ENCODE measurements at places on chromosomes 2 and 18.

GRCh38 chr2:208366215-208367127 lies 40.1 kb upstream of the PTH2R start:
- DNase-seq: no peak

- DNase-seq: no peak
Observed at GRCh38 chr2:105383432-105384166, 15.3 kb downstream of the FHL2 start.

DNA sequence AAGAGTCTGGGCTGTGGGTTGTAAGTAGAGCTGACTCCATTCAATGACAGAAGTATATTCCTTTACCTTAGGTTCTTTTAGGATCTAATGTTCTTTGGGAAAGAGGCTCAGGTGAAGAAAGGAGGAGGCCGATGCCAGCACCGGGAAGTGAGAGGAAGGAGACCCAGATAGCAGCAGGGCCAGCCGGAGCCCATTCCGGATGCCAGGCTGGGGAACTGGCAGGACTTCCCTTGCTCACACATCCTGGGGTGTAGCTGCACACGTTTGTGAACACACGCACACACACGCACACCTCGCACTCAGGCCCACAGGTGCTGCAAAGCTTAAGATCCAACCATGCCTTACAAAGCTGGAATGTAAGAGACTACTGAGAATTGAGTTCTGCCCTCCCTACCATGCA lies 95.8 kb upstream of the SMAD2 start:
- no peak for DNase-seq

GRCh38 chr2:131050896-131051295 lies 42.4 kb downstream of the FAM168B start:
- no peak for DNase-seq

DNA sequence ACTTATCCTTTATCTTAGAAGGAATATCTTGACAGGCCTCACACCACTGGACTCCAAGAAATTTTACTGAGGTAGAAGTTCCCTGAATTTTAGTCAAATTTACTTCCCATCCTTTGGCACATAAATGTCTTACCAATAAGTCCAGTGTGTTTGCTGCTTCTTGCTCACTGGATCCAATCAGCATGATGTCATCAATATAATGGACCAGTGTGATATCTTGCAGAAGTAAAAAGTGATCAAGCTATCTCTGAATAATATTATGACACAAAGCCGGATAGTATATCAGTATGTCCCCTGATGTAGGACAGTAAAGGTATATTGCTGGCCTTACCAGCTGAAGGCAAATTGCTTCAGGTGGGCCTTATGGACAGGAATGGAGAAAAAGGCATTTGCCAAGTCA lies 6.9 kb upstream of the GYPC start:
- DNase-seq: no peak

GRCh38 chr2:134446383-134447017 lies 192.6 kb downstream of the MGAT5 start:
- no peak for DNase-seq

DNA sequence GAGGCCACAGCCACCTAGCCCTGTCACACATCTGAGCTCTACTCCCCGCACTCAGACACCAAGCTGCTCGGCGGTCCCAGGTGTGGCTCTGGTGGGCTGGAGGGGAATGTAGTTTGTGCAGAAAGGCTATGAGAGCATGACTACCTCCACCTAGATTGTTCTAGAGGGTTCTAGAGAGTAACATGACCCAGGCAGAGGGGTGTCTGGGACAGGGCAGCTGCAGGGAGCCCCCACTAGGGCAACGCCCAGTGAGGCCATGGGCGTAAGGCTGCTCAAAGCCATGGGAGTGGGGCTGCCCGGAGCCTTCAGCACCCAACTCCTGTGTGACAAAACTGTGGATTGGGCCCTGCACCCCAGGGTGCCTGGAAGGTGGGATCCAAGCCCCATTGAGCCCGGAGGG lies 511.4 kb upstream of the MYT1L start:
- no peak for DNase-seq

DNA sequence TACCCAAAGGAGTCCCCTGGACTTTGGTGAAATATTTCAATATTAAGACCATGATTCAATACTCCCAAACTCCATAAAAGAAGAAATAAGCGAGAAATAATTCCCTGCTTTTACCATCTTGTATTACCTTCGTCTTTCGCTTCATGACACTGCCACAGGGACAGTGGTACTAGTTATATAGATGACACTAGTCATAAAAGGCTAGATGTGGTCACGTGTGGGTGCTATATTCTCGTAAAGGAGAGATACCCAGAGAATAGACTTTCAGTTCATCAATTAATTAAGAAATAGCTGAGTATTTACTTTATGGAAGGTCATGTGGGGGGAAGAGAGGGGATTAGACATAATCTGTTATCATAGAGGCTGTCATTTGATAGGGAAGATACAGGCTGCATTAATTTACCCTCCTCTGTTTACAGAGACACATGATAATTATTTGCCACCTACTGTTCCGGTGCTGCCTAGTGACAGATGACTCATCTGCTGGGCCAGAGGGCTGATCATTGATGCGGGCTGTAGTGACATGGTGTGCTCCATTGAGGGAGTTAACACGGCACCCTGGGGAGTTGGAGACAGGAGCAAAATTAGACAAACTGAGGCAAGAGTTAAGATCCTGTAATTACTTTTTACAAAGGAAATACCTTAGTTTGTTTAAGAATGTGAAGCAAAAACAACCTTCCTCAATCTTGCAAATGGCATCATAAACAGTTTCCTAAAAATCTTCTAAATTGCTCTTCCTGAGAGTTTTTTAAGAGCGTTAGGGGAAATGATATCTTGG lies 78.2 kb upstream of the ITGB6 start:
- DNase-seq: no peak

DNA sequence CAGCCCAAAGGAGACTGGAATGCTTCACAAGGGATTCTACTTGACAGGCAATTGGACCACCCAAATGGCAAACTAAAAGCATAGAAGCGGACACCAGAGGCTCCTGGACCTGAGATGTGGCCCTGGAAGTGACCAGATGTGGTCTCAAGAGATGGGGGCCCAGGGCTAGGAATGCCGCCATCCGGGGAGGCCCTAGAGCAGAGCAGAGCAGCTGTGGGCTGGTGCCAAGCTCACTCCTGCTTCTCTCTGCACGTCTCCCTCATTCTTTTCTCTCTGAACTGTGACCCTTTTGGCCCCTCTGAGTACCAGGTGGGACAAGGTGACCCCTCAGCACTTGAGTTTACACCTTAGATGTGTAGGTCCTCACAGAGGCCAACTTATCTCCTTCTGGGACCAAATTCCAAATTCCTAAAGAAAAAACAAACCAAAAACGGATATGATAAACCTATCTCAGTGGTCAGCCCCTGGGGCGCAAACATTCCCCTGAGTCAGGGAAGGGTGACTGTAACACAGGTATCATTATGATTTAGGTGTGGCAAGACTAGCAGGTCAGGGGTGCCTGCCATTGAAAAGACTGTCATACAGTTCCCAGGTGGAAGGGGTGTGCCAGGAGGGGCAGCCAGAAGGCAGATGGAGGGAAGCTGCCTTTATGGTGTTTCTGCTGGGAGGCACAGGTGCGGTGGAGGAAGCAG lies 6.5 kb upstream of the IL1R2 start:
- no peak for DNase-seq

GRCh38 chr2:192333642-192334041 lies 138.9 kb upstream of the TMEFF2 start:
- no peak for DNase-seq

- no peak for DNase-seq
Observed at GRCh38 chr2:187003611-187004010, 154.6 kb upstream of the ZSWIM2 start.

GRCh38 chr18:62506495-62507143 lies 16.2 kb upstream of the ZCCHC2 start:
- DNase-seq: no peak

DNA sequence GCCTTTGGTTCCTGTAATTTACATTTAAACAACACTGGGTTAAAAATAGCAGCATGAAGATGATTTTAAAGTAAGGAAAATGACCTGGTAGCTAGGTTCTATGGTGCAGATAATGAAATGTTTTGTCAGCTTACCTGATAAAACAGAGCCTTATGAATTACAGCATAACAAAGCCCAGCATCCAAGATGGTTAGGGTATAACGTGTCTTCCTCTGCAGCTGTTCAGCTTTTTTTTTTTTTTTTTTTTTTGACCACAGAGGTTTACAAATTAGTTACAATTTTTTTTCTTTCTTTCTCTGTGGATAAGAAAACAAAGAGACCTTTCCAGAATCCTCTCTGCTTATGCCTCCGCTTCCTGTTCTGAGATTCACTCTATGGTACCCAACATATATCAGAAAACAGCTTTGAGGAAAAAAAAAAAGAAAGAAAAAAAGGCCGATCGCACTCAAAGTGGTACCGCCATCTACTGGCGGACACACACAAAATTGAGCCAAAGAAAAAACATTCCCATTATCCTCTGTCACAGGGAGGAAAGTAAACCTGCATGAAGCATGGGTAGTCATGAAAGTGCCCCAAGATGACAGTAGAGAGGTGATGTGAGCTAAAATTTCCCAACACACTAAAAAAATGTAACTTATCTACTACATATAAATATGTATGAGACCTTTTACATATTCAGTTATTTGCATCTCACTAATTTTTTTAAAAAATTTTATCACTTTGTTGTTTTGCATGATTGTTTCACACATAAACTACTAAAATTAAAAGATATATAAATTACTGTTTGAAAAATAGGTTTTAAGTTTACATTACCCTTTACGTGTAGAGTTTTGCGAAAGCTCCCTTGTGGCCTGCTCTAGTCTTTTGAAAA lies at the start of gene SCN3A:
SCN3A (minus strand) TSS at position 362 of the 871 bp plus-strand sequence. CDS start 27,656 bp downstream, outside the sequence.
- DNase-seq: no peak

- no peak for DNase-seq
Observed at GRCh38 chr18:23793985-23794867, 105.0 kb downstream of the LAMA3 start.

- DNase-seq: no peak
Observed at GRCh38 chr18:46821856-46822711, 65.2 kb upstream of the ST8SIA5 start.

DNA sequence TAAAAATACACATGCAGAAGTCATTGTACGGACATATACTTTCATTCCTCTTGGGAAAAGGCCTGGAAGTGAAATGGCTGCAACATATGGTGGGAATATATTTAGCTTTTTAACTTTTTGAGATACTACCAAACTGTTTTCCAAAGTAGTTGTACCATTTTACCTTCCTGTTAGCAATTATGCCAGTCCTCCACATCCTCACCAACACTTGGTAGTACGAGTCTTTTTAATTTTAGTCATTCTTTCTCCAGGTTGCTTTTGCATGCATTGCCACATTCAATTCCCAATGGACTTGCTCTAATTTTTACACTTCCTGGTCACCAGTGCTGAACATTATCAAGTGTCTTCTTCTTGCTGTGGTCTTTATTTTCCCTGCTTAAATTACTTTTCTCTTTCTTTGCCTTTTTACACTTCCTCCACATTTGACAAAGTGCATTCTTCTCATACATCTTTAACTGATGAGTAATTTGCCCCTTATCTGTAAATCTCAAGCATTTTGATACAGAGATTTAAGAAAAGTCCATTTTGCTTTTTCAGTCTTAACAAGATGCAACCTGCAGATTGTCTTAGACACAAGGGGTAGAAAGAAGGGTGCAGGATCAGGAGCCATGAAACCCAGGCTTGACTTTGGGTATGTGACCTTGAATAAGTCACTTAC lies 14.5 kb downstream of the VIT start:
- no peak for DNase-seq

- no peak for DNase-seq
Observed at GRCh38 chr2:79994965-79995364, 309.6 kb downstream of the LRRTM1 start.

DNA sequence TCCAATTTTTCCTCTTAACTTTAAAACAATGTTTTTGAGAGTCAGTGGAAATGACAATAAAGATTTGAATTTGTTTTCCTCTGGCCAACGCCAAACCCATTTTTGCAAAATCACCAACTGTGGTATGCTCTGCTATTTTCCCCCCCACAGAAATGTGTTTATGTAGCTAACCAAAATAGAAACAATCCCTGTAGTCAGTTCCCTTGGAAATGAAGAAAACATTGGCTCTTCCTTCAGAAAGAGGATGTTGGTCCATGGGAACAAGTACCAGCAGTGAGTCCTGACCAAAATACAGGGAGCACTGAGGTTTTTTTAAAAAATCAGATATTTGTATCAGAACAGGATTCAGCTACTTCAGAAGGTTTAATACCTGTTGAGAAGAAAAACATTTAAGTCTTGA lies 65.3 kb downstream of the SLC40A1 start:
- DNase-seq: no peak

DNA sequence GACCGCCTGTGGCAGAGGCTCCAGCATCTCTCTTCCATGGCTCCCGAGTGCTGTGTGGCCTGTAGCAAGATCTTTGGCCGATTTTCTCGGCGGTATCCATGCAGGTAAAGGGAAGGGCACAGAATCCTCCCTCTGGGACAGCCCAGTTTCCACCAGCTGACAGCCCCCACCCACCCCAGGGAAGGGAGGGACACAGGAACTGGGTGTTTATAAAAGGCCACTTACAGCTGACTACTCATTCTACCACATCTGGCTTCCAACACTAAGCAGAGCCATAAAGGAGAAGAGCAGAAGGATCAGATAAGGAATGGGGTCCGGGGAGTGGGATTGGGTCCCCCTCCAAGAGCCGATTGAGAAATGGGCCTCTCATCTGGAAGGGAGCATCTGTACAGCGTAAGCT lies 20.2 kb downstream of the RUFY4 start:
- DNase-seq: no peak

DNA sequence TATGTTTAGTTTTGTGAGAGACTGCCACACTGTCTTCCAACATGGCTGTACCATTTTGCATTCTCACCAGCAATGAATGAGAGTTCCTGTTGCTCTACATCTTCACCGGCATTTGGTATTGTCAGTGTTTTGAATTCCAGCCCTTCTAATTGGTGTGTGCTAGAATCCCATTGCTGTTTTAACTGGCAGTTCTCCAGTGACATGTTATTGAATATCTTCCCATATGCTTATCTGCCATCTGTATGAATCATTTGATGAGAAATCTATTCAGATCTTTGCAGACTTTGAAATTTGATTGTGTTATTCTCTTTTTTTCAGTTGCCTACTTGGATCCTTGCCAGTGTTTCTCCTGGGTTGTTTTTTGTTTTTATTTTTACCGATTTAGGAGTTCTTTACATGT lies 99.0 kb downstream of the SNTG2 start:
- DNase-seq: no peak

DNA sequence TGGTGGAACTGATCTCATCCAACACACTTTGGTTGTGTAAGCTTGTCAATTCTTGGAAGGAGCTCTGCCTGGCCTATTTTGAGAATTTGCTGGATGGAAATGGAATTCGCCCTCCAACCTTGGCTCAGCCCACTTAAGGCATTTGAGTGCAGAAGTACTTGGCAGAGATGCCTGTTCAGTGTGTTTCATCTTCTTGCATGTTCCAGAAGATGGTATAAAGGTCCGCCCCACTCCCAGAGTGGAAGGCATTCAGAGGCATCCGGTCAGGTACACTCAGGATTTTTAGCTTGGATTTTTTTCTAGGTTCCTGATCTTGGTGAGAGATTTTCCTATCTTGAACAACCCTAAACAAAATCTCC lies 61.3 kb upstream of the TXNDC2 start:
- no peak for DNase-seq

GRCh38 chr2:126921066-126921465 lies 22.4 kb downstream of the TEX51 start:
- no peak for DNase-seq

GRCh38 chr2:16425462-16426336 lies 239.9 kb downstream of the CYRIA start:
- no peak for DNase-seq

GRCh38 chr2:70043252-70043875 lies 43.9 kb upstream of the PCBP1 start:
- peak; percentile 47 for DNase-seq

Data from CD4-positive, alpha-beta T cell treated with Interleukin-4 for 4 hours (primary cell).